ENCODE measurements at places on chromosomes 16 and 17. TPM values are rescaled to one million over a fixed set of nuclear protein-coding genes. Genes with fewer than 3 reads are reported as not detected.

HEXD gene
- 7.8 TPM for polyA plus RNA-seq

KRTAP2-3 gene
- polyA plus RNA-seq = 21.3 TPM

ZP2 gene
- not detected for polyA plus RNA-seq

DHRS7B gene
- 34.0 TPM for polyA plus RNA-seq

TUBB3 gene
- 34.0 TPM for polyA plus RNA-seq

KREMEN2 gene
- 3.8 TPM for polyA plus RNA-seq

NPIPA5 gene
- polyA plus RNA-seq = 10.3 TPM

METTL9 gene
- polyA plus RNA-seq = 68.7 TPM

G6PC1 gene
- not detected for polyA plus RNA-seq

CCT6B gene
- 1.4 TPM for polyA plus RNA-seq

CDT1 gene
- 1.0 TPM for polyA plus RNA-seq

GUCY2D gene
- polyA plus RNA-seq = 0.42 TPM

HP gene
- polyA plus RNA-seq = not detected

KCNH6 gene
- polyA plus RNA-seq = not detected

PLEKHM1 gene
- polyA plus RNA-seq = 33.0 TPM

SUPT4H1 gene
- 206 TPM for polyA plus RNA-seq

SPATA32 gene
- polyA plus RNA-seq = not detected

SSH2 gene
- 11.3 TPM for polyA plus RNA-seq

CLDN6 gene
- not detected for polyA plus RNA-seq

KIF18B gene
- 5.1 TPM for polyA plus RNA-seq

C16orf89 gene
- polyA plus RNA-seq = not detected

NXN gene
- polyA plus RNA-seq = 99.3 TPM

LIG3 gene
- 24.5 TPM for polyA plus RNA-seq

CPHXL2 gene
- polyA plus RNA-seq = not detected

KCNJ18 gene
- polyA plus RNA-seq = not detected

CRYBA1 gene
- polyA plus RNA-seq = not detected

KRTAP3-2 gene
- polyA plus RNA-seq = not detected

FOXN1 gene
- polyA plus RNA-seq = 0.66 TPM

TPSG1 gene
- not detected for polyA plus RNA-seq

PRSS27 gene
- polyA plus RNA-seq = 0.20 TPM

FNDC8 gene
- polyA plus RNA-seq = not detected

AANAT gene
- not detected for polyA plus RNA-seq

FOXL1 gene
- polyA plus RNA-seq = 0.10 TPM

PRR29 gene
- 0.01 TPM for polyA plus RNA-seq

ZNF598 gene
- polyA plus RNA-seq = 18.0 TPM

CDK10 gene
- polyA plus RNA-seq = 30.6 TPM

MPP3 gene
- 7.4 TPM for polyA plus RNA-seq

NOD2 gene
- polyA plus RNA-seq = 0.80 TPM

PROCA1 gene
- polyA plus RNA-seq = 0.39 TPM

ADGRG3 gene
- not detected for polyA plus RNA-seq

PSME3IP1 gene
- polyA plus RNA-seq = 75.7 TPM

PRCD gene
- polyA plus RNA-seq = 0.65 TPM

DNAI2 gene
- not detected for polyA plus RNA-seq

GPRC5C gene
- polyA plus RNA-seq = 24.2 TPM

STARD3 gene
- polyA plus RNA-seq = 39.6 TPM

MMP25 gene
- polyA plus RNA-seq = 0.17 TPM

DHRS7C gene
- not detected for polyA plus RNA-seq

GSG1L2 gene
- not detected for polyA plus RNA-seq

PDILT gene
- polyA plus RNA-seq = not detected

SPATA22 gene
- polyA plus RNA-seq = not detected

SMTNL2 gene
- not detected for polyA plus RNA-seq

FAM83G gene
- 29.8 TPM for polyA plus RNA-seq

TNFRSF13B gene
- polyA plus RNA-seq = not detected

PYDC1 gene
- polyA plus RNA-seq = not detected

Data from keratinocyte (primary cell).